ENCODE measurements at places on chromosomes 12 and 14.
A peak's percentile ranks its signal among the peaks of the same experiment; 100 is the strongest.

GRCh38 chr12:12460935-12461922 is 101.4 kb downstream of the DUSP16 start:
- no peak for DNase-seq

DNA sequence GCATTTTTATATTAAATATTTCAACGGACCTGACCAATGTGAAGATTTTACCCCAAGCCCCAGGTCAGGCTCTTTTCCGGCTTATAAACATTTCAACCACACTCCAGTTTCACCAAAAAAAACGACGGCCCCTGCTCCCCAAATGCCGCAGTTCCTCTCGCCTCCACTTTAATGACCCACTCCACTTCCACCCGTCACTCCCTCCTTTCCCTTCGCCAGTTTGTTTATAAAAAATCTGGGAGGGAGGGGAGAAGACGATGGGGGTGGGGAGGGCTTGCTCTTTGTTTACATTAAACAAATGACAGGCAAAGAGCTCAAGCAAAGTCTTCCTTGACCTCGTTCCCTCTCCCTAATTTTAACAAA is 5.4 kb downstream of the SIX6 start:
- no peak for DNase-seq

DNA sequence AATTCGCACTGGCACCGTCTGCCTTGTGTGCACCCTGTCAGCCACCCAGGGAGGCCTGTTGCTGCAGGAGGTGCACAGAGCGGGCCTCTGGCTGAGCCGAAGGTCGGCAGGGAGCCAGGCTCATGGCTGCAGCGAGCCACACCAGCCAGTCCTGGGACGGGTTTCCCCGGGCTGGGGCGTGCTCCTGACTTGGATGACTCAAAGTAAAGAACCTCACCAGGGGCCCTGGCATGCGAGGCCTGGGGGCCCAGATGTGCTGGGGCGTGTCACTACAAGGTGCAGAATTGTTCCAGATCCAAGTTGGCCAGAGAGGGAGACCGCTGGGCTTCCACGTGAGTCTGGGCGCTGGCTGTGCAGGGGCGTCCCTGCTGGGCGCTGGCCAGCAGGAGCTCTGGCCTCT is 34.5 kb downstream of the FBRSL1 start:
- DNase-seq, result peak; percentile 28

DNA sequence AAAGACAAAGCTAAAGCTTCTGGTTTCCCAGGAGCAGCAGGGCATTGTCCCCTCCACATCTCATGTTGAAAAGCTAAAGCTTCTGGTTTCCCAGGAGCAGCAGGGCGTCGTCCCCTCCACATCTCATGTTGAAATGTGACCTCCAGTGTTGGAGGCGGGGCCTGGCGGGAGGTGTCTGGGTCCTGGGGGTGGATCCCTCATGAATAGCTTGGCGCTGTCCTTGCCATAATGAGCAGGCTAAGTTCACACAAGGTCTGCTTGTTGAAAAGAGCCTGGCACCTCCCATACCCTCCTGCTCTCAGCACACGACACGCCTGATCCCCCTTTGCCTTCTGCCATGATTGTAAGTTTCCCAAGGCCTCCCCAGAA is 123.7 kb downstream of the PIWIL1 start:
- DNase-seq, result no peak

GRCh38 chr12:109943811-109944210 is 43.7 kb downstream of the TCHP start:
- no peak for DNase-seq

DNA sequence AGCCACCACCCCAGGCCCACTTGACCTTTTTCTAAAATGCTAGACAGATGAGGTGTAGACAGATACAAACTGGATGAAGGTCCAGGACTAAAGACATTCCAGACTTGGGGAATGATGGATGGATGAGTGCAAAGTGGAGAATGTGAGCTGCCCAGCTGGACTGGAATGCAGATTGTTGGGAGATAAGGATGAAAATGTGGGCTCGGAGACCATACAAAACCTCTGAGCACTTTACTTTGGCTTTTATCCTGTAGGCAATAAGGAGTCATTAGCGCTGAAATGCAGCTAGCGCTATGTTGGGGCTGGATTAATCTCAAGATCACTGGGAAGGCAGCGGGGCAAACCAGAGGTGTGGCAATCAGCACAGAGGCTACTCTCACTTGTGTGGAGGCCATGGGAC is 64.7 kb upstream of the GNPNAT1 start:
- DNase-seq, result no peak

DNA sequence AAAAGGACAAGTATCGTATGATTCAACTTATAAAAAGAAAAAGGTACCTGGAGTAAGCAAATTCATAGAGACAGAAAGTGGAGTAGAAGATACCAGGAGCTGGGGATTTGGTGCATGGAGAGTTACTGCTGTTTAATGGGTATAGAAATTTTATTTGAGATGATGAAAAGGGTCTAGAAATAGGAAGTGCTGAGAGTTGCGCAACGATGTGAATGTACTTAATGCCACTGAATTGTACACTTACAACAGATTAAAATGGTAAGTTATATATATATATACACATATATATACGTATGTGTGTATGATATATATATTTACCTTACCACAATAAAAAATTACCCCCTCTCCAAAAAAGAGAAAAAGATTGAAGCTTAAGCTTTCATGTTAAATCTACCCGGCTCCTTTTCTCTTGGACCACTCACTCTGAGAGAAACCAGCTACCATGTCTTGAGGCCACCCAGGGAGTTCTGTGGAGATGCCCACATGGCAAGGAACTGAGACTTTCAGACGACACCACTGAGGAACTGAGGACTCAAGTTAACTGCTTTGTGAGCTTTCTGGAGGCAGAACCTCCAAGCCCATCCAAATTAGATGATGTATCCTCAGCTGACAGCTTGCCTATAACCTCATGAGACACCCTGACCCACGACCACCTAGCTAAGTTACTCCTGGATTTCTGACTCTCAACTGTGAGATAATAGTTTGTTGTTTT is 130.0 kb upstream of the BTG1 start:
- no peak for DNase-seq

DNA sequence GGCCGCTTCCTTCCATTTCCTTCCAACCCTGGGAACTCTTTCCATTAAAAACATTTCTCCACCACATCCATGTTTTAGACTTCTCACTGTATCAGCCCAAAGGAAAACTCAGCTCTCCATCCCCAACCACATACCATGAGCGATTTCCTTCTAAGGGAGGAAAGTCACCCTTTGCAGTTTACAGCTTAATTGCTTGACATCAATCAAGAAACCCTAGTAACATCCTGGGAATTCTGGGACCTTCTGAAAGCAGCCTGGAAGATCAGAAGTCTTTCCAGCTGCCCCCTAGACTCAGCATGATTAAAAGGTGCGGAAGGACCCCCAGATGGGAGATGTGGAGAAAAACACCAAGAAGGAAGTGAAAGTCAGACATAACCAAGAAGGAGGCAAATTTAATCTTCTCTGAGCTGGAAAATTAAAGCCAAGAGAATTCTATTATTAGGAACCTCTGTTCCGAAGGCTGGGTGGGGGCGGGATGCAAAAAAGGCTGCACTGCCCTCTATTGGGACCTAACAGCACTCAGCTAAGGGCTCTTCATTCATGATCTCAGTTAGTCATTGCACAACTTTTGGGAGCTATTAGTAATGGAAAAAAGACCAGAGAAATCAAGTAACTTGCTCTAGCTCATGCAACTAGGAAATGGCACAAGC is 73.3 kb upstream of the PLXNC1 start:
- DNase-seq, result peak; percentile 91

- no peak for DNase-seq
Measured at GRCh38 chr12:27971606-27972005, 927 bp downstream of the PTHLH start.

DNA sequence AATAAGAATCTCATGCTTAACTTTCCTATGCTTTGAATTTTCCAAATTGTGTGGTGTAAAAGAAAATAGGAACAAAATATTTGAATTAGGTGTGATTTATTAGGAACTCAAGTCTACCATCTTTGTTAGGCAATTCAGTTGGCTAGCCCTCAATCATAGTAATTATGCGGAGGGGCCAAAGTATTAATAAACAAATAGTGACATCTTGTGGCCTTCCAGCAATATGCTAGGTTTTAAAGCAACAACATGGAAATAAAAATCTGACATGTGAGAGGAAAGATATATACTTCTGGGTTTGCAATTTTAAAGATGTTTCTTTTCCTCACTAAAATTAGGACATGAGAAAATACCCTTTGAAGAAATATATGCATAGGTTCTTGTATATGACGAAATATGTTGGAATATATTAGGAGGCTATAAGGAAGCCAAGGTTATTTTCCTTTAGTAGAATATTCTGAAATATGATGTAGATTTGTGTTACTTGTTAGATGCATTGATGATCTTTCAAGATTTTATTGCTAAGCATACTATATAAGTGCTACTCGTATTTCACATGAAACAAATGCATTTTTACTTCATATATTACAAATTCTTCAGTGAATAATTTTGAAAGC is 200.4 kb downstream of the PTPRO start:
- peak; percentile 50 for DNase-seq

- no peak for DNase-seq
Measured at GRCh38 chr14:34275530-34275929, 186.5 kb downstream of the SPTSSA start.

DNA sequence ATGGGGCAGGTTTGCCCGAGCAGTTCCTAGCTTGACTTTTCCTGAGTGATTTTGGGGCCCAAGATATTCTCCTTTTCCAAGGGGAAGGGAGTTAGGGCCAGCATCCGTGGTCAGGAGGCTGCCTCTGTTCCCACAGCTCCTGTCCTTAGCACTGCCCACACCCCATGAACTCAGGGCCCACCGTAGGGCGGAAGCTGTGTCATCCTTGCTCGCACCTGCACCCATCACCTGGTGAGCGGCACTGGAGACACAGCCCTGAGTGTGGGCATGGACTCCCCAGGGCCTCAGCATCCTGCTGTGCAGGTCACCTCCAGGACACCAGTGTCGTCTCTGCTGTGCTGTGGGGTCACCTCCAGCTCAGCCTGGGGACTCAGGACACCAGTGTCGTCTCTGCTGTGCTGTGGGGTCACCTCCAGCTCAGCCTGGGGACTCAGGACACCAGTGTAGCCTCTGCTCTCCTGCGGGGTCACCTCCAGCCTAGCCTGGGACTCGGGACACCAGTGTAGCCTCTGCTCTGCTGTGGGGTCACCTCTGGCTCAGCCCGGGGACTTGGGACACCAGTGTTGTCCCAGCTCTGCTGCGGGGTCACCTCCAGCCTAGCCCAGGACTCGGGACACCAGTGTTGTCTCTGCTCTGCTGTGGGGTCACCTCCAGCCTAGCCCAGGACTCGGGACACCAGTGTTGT is 322.9 kb downstream of the ADGRD1 start:
- no peak for DNase-seq

- no peak for DNase-seq
Measured at GRCh38 chr14:81743605-81744004, 210.0 kb upstream of the SEL1L start.

- no peak for DNase-seq
Measured at GRCh38 chr12:128916425-128916824, 63.1 kb downstream of the GLT1D1 start.

DNA sequence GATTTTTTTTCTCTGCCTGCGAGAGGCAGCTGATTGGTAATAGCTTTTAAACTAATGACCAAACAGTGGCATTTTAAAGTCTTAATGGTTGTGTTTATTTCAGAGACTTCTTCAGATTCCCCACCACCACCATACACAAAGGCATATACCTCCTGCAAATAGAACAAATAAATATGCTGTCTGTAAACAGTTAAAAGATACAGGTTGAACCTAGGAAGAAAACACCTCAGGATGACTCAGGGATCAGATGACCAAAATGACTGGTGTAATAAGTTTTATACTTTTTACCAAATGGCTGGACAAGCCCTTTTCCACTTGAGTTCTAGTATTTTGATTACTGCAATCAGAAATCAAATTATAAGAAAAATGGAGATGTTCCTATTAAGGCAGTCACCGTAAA is 364.1 kb downstream of the PAWR start:
- DNase-seq, result no peak

- DNase-seq, result no peak
Measured at GRCh38 chr14:76034566-76034965, 49.0 kb downstream of the IFT43 start.

DNA sequence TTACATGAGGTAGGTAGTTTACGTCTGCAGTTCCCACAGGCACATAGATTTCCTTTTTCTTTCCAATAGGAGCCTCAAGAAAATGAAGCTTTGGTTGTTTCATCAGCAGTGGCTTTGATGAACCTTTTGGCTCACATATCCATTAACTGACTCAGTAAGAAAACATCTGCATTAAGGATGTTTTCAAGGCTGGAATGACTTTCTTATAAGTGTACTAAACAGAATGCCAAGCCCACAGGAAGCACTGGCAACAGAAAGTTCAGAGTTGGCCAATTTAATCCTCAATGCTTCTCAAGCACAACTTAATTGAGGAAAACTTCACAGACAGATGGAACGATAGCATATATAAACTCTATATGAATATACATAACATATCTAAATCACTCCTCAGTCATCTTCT is 63.5 kb downstream of the ST8SIA1 start:
- DNase-seq, result peak; percentile 95

GRCh38 chr12:48380596-48380995 is 29.9 kb upstream of the ZNF641 start:
- no peak for DNase-seq

DNA sequence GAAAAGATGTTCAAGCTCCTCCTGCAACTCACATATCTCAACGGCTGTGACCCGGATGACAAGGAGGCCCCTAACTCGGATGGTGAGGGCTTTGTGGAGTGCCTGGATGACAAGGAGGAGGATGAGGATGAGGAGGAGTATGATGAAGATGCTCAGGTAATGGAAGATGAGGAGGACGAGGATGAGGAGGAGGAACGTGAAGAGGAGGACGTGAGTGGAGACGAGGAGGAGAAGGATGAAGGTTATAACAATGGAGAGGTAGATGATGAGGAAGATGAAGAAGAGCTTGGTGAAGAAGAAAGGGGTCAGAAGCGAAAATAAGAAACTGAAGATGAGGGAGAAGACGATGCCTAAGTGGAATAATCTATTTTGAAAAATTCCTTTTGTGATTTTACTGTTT is 702 bp downstream of the ANP32D start:
- no peak for DNase-seq

- peak; percentile 67 for DNase-seq
Measured at GRCh38 chr12:14775636-14775980, 27.7 kb downstream of the WBP11 start.

DNA sequence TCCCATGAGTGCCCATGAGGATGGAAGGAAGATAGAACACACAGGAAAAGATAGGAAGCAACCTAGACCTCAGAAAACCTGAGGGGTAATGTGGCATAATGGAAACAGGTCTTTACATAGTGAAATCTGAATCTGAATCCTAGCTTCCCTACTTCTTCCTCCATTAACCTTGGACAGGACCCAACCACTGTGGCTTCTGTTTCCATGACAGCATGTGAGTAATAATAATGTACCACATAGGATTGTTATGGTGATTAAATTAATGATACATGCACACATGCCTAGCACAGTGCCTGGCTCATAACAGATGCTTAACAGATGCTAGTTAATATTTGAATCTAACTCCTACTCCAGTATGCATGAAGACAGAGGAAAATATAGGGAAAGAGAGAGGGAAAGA is 11.2 kb downstream of the TTC9 start:
- DNase-seq, result no peak

- no peak for DNase-seq
Measured at GRCh38 chr12:227923-228845, 14.2 kb upstream of the SLC6A12 start.

GRCh38 chr14:102239231-102239630 is 65.7 kb downstream of the MOK start:
- DNase-seq, result no peak

GRCh38 chr12:47110718-47111391 is 31.1 kb upstream of the AMIGO2 start:
- no peak for DNase-seq
